ENCODE measurements at places on chromosomes 1 and 21.

- DNase-seq: no peak
Observed at GRCh38 chr1:154960446-154961136, 991 bp downstream of the PYGO2 start.

- DNase-seq: no peak
Observed at GRCh38 chr1:216606047-216606637, 117.1 kb downstream of the ESRRG start.

DNA sequence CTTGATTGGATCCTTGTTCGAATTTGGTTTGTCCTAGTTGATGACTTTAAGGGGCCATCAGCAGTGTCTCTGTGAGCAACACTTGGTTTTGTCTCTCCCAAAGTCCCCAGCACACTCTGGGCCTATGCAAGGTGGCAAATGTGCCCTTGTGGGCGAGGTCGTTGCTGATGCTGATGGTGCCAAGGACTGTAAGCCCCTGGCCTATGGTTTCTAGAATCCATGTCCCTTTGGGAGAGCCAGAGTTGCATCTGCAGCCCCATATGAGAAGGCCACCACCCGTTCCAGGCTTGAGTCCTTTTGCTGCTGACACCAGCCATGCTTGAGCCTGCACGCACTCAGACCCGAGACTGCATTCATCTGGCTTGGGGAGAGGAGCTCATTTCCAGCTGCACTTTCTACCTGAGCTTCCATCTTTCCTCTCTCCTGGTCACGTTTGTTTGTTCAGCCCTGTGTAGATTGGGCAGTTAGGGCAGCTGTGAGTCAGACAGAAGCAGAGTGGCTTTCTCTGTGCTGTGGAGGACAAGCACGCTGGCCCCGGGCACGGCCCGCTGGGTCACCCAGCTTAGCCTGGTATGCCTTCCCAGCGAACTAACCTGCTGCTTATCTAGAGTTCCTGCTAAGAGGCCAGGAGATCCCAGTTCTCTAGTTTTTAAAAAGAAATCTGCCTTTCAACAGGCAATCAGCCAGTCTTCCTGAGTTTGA is 52.1 kb upstream of the CSF3R start:
- no peak for DNase-seq

GRCh38 chr21:43189936-43190335 is 21.1 kb downstream of the CRYAA start:
- DNase-seq: no peak

- DNase-seq: no peak
Observed at GRCh38 chr21:27557356-27557755, 590.5 kb upstream of the ADAMTS5 start.

- no peak for DNase-seq
Observed at GRCh38 chr21:39073063-39073462, 110.2 kb downstream of the PSMG1 start.

DNA sequence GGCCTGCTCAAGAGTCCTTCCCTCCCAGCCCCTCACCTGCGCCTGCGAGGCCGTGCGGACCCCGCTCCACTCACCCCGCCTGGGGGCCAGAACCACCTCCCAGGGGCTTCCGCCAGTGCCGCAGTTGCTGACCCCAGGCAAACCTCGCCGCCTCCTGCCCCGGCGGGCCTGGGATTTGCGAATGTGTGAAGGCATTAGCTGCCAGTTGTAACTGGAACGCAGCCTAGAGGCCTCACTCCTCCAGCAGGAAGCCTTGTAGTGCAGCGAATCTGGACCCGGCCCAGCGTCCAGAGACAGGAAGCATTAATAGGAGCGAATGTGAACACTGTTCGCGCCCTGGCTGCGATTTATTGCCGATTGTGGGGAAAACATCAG is 140.9 kb upstream of the ARHGEF16 start:
- DNase-seq: no peak

Measured in common myeloid progenitor, CD34-positive (primary cell).